ENCODE measurements at places on chromosomes 4 and X. TPM values are rescaled to one million over a fixed set of nuclear protein-coding genes. Genes with fewer than 3 reads are reported as not detected.

The IL21 gene
- total RNA-seq: not detected

The CHRNA9 gene
- total RNA-seq: not detected

The DGKK gene
- total RNA-seq: not detected

The GLRA3 gene
- not detected for total RNA-seq

The HPGD gene
- total RNA-seq: 0.19 TPM

The CENPI gene
- total RNA-seq: 30.2 TPM

The MUC7 gene
- total RNA-seq: not detected

The ACSL4 gene
- total RNA-seq: 97.2 TPM

The PITX2 gene
- total RNA-seq: not detected

The TCEAL7 gene
- total RNA-seq: 1.2 TPM

The GC gene
- not detected for total RNA-seq

The PTCHD1 gene
- total RNA-seq: not detected

The GSX2 gene
- total RNA-seq: not detected

The XAGE1A gene
- not detected for total RNA-seq

The ATP2B3 gene
- total RNA-seq: under 0.01 TPM

The BTK gene
- total RNA-seq: not detected

The SCML2 gene
- total RNA-seq: 1.9 TPM

The REPS2 gene
- 6.5 TPM for total RNA-seq

The G6PD gene
- total RNA-seq: 117 TPM

The SPATA18 gene
- total RNA-seq: 4.3 TPM

Measured in dermis blood vessel endothelial cell (primary cell).